Foreskin keratinocyte (primary cell): ENCODE measurements at places on chromosomes 3 and 15.

DNA sequence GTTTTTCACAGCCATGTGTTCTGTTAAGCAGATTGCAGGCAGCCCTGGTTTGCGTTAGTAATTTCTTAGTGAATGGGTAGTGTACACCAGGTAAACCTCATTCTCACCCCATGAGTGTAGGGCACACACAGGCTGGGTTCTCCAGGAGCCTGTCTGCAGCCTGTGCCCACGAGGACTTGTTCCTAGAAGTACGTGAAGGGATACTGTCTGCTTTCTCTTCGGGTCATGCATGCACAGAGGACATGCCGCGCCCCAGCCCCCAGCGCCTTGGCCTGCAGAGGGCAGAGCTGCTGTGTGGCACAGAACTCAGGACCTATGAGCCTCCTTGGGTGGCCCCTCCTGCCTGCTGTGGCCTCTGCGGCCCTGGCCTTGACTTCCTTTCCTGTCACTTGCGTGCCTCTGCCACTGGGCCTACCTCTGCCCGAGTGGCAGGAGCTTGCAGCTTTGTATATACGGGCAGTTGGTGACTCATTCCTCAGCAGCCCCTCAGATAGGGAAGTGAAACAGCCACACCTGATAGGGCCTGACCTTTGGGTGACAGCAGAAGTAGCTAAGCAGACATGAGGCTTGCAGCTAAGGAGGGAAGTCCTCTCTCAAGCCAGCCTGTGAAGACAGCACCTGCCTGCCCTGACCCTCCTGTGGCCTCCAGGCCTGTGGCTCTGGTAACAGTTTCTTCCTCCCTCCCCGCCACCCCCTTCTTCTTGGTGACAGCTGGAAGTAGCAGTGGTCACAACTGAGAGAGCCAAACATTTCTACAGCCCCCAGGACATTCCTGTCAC, 19.5 kb downstream of the PPCDC start:
- no peak for DNase-seq

DNA sequence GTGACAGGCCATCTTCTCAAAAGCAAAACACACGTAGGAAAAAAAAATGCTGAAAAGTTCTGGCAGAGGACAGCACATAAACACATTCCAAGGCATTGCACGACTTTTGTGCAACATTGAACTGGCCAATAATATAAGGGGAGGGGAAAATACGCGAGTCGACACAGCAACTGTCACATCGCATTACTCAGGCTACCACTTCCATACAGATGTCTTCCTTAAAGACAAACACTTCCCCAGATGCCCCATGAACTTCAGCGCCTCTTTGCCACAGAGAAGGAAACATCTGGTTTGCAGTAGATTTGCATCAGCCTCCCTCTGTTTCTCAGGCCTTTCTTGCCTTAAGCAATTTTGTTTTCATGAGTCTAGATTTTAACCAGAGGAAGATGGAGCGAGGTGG, 144.4 kb upstream of the IGF1R start:
- no peak for DNase-seq

- DNase-seq = no peak
Measured at GRCh38 chr3:67704322-67704721, 49.9 kb upstream of the SUCLG2 start.

GRCh38 chr3:191238321-191238817, 39.3 kb downstream of the OSTN start:
- peak; percentile 16 for DNase-seq

- no peak for DNase-seq
Measured at GRCh38 chr15:31500766-31501449, 174.3 kb downstream of the KLF13 start.

GRCh38 chr3:71502066-71502625, 81.4 kb downstream of the FOXP1 start:
- DNase-seq = no peak

DNA sequence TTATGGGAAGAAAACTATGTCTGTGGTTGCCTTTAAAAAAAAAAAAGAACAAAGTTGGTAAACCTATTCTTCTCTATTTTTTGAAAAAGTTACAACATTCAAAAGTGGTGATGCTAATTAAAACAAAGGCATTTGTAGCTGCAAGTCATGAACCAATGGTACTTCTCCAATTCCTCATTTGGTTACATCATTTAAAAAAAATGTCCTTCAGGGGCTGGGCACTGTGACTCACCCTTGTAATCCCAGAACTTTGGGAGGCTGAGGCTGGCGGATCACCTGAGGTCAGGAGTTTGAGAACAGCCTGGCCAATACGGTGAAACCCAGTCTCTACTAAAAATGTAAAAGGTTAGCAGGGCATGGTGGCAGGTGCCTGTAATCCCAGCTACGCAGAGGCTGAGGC, 574.6 kb downstream of the VGLL3 start:
- peak; percentile 39 for DNase-seq

GRCh38 chr3:189170559-189170958, 1.2 kb upstream of the TPRG1 start:
- DNase-seq = no peak

- no peak for DNase-seq
Measured at GRCh38 chr3:114231616-114232015, 5.8 kb downstream of the ZNF80 start.

DNA sequence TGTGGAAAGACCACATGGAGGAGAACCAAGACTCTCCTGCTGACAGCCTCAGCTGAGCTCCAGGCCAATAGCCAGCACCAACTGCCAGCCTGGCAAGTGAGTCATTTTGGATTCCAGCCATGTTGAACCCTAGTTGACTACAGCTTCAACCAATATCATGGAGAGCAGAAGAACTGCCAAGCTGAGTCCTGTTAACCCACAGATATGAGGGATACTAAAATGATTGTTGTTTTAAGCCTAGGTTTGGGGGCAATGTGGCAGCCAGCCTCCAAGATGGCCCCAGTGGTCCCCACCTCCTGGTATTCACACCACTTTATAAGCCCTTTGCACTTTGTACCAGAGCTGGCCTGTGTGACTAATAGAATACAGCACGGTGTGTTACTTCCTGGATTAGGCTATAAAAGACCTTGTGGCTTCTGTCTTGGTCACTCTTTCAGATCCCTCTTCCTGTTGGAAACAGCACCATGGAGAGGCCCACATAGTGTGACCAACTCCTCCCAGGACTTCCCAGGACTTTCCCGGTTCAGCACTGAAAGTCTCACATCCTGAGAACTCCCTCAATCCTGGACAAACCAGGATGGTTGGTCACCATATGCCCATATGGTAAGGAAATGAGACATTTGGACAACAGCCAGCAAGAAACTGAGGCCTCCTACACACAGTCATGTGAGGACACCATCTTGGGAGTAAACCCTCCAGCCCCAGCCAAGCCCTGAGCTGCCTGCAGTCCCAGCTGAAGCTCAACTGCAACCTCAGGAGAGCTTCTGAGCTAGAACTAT, 32.4 kb upstream of the CDV3 start:
- DNase-seq = peak; percentile 35

GRCh38 chr3:60263191-60263590, 988.1 kb downstream of the FHIT start:
- DNase-seq = no peak

- DNase-seq = no peak
Measured at GRCh38 chr3:46456118-46456517, 8.6 kb downstream of the LTF start.

DNA sequence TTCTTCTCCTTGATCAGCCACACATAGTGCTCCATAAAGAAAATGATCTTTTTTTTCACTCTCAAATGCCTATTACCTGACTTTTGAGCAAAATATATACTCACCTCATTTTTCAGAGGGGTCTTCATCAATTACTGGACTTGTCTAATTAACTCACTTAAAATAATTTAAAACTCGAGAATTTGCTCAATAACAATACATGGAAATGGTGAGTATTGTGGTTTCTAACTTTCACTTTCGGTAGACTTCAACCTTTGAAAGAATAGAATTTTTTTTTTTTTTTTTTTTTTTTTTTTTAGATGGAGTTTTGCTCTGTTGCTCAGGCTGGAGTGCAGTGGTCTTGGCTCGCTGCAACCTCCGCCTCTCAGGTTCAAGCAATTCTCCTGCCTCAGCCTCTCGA, 17.7 kb upstream of the EPHB1 start:
- no peak for DNase-seq

- DNase-seq = no peak
Measured at GRCh38 chr3:117531078-117531767, 821.6 kb downstream of the TUSC7 start.

DNA sequence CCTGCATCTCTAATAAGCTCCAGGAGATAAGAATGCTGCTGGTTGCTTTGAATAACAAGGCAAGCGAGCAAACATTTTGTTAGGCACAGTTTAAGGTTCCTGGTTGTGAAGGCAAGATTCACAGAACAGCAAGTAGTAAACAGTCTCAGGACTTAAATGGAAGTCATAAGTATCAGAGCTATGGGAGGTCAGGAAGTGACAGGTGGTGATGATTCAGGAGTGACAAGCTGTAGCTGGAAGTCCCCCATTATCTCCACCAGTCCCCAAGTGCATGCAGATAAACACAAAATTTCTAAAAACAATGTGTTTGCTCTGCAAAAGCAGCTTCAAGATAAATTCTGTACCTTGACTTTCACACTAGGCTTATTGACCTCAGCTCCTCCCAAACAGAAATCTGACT, 3.3 kb downstream of the FETUB start:
- DNase-seq = peak; percentile 13

DNA sequence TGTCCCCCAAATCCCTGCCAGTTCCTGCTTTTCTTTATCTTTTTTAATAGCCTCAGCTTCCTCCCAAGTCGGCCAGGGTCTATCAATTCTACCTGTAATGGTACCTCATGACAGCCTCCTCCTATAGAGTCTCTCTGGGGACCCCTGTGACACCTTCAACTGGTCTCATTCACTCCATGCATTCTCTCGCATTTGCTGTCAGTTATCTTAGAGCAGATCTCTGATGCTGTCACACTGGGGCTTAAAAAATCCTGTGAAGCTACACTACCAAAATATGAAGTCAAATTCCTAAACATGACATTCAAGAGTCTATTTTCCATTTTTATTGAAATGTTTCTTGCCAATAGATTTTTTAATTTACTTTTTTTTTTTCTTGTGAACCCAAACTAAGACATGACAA, 5.5 kb downstream of the VPS39 start:
- no peak for DNase-seq

DNA sequence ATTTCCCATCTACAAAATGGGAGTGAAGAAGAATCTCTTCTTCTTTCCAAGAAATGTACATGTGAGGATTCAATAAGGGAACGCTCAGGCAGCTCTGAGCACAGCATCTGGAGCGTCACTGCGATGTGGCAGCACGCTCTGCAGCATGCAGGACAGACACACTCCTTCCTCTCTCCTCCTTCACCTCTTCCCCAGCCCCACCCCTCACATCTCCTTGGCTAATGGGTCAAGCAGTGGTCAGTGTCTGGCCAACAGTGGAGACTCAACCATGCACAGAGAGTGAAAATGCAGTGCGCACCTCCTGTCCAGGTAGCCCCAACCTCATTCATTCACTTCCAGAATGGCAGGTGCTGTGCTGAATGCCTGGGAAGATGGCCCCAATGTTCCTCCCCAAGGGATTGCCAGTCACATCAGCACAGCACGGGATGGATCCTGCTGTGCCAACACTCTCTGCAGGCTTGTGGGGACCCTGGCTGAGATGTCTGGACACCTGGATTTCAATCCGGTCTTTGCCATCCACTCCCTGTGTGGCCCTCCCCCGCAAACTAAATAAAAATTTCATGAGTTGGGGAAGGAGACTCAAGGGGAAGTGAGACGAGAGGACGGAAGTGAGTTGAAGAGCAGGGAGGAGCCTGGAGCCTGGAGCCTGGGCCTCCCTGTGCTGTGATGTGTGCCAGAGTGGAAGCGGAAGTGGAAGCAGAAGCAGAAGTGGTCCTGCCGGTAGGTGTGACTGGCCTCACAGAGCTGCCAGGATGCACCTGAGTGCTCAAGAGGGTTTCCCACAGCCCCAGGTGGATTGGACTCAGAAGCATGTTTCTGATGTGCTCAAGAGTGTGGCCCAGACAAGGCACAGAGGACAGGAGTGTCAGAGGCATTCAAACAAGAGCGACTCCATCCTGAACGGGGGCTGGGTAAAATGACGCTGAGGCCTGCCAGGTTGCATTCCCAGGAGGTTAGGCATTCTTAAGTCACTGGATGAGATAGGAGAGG, 163.9 kb downstream of the SMAD6 start:
- no peak for DNase-seq

GRCh38 chr3:126256251-126256650, 75.9 kb upstream of the ALDH1L1 start:
- DNase-seq = no peak

DNA sequence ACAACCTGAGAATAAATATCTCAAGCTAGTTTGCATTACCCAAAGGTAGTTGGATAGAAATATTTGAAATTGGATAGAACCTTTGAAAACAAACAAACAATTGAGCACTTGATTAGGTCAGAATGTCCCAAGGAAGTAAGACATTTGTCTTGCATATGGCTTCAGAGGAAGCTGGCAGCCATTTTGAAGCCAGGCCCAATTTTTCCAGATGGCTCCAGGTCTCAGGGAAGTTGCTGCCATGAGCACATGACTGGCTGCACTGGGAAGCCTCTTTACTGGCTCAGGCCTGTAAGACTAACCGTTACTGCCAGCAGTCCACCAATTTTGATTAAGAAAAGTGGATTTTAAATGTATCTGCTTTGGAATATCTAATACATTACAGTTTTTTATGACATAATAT, 448.9 kb upstream of the DPH6 start:
- DNase-seq = no peak

GRCh38 chr15:52879145-52879544, 89.0 kb upstream of the ONECUT1 start:
- DNase-seq = no peak
